ENCODE measurements at places on chromosomes 16 and 17. TPM values are rescaled to one million over a fixed set of nuclear protein-coding genes. Genes with fewer than 3 reads are reported as not detected.
A peak's percentile ranks its signal among the peaks of the same experiment; 100 is the strongest.

CMTM4 gene
- 14.3 TPM for total RNA-seq

ITGAX gene
- 9.7 TPM for total RNA-seq

- no peak for DNase-seq
These were observed 11.4 kb upstream of the APOH start for GRCh38 chr17:66240630-66241029.

WFDC1 gene
- not detected for total RNA-seq

DNA sequence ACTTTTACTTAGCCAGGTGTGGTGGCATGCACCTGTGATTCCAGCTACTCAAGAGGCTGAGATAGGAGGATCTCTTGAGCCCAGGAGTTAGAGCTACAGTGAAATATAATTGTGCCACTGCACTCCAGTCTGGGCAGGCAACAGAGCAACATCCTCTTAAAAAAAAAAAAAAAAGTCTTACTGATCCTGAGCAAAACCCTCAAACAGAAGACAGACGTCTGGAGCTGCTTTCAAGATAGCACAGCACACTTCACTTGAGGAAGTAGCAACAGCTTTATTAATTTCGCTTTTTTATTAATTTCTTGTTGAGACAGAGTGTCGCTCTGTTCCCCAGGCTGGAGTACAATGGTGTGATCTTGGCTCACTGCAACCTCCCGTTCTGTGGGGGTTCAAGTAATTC, 10.2 kb upstream of the GGA2 start:
- no peak for DNase-seq

DNA sequence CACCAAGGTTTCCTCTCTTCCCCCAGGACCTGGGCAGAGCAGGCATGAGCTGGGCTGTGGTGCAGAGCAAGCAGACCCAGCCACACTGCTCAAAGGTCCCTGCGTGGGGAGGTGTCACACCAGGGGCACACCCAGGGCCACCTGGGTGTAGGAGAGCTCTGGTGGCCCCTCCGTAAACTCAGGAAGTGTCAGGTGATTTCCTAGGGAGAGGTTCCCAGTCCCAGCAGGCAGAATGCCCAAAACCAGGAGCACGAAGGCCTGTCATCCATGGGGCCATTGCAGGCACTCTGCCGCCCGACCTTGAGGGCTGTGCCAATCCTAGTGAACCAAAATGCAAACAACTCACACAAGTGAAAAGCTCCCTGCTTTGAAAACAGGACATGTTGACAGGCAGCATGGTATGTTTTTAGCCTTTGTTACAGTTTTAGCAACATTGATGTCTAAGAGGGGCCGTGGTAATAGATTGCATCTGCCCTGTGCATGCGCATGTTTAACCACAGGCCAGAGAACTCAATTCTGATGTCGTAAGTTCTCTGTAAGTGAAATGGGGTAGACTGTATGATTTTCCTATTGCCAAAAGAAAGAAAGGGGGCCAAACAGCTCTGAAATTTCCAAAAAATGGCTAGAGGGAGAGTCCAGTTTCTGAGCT, 21.3 kb downstream of the CIBAR2 start:
- no peak for DNase-seq

GRCh38 chr16:66367968-66368891, 1.7 kb downstream of the CDH5 start:
- no peak for DNase-seq

DNA sequence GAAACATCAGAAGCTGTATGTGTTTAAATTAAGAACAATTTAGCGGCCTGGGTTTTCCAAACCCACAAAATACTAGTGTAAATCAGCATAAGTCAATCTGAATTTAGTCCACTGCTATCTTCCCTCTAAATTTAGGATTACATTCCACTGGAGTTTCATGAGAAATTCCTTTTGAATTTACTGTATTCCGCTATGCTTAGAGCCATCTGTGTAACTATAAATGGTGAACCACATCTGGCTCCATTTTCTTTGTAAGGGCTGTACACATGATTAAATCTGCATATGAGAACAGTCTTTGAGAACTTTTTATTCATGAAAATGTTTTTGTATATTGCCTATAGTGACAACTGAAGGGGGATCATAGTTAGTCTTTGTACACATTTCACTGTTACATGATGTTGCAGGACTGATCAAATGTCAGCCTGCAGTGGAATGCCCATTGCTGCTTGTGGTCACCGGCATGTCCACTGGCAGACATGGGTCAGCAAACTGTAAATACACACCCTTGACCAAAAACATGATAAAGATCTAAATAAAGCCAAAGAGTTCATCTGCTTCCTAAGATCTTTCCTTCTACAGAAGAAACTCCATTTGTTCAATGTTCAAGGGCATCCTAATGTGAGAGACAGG, 36.8 kb downstream of the RPGRIP1L start:
- no peak for DNase-seq

HSD17B2 gene
- not detected for total RNA-seq

PSMD7 gene
- 107 TPM for total RNA-seq

- peak; percentile 32 for DNase-seq
These were observed 19.3 kb downstream of the CDH1 start for GRCh38 chr16:68756239-68756915.

GRCh38 chr16:75265911-75266701, 14.7 kb upstream of the BCAR1 start:
- DNase-seq: peak; percentile 80

Measured in Caki2 (cell line).